ENCODE measurements at places on chromosomes 2 and 18.

DNA sequence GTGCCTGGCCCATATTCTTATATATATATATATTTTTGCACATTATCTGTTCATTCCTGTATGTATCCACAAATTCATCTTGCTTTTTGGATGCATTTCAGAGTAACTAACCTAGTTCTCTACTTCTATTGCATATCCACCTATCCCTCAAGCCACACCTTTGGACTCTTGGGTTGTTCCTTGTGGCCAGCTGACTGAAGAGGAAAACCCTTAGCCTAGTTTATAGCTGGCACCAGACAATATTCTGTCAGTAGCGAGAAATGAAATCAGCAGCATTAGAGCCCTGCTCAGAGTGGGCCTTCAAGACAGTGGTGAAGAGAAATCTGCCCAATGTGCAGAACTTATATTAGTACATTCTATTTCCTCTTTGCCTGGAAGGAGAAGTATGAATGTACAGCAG, 19.6 kb upstream of the ALMS1 start:
- DNase-seq: no peak

GRCh38 chr2:237101118-237101979, 15.7 kb downstream of the COPS8 start:
- DNase-seq: no peak

DNA sequence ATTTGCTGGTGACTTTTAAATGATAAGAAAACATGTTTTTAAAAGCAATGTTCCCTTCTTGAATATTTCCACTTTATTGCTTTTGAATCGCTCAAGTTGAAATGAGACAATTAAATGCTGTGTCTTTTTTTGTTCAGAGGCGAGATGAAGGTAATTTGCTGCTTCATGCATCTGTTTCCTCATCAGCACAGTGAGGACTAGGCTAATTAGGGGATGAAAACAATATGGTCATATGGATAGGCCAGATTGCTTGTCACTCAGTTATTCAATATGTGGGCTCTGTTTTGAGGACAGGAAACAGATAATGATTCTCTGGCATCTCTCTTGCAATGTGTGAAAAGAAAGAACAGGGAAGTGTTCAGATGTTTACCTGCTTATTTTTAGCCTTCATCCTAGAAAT, 61.0 kb downstream of the ERBB4 start:
- DNase-seq: no peak

DNA sequence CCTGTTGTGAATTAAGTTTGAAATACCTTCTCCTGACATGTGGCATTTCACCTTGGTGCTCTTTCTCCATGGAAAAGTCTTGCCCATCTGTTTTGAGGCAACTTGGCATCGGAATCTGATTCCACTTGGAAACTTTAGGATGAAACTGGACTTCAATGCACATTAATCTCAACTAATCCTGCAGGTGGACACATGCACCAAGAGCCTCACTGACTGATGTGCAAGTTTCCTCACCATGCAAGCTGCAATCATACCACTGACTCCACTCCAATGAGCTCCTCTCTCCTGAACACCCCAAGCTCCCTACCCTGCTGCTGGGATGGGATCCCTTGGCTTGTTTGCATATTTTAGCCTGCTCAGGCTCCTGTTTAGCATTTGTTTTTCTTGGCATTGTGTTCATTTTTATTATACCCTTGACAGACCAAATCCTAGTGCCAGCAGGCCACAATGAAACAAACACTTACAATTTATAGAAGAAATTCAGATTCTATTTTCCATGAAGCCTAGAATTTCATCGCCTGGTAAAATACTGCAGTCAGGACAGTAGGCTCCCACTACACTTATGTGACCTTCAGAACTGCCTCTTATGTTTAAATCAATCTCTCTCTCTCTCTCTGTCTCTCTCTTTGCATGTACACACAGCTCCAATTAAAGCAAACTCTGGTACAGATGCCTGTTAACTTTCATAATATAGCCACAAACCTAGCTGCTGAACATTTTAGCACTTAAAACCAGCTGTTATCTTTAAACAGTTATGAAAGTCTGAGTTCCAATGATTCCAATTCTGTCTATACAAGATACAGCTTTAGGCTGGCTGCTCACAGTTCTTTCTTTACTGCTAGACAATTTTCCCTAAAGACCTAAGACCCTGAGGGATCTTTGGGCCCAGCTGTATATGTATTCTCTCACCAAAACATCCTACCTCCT, 141.5 kb downstream of the OSR1 start:
- DNase-seq: no peak

GRCh38 chr2:142981756-142982155, 104.3 kb downstream of the KYNU start:
- DNase-seq: no peak

GRCh38 chr2:118442046-118442445, 353.8 kb downstream of the INSIG2 start:
- no peak for DNase-seq

All from keratinocyte (primary cell).